ENCODE measurements at places on chromosomes 12 and 14.
A peak's percentile ranks its signal among the peaks of the same experiment; 100 is the strongest.

DNA sequence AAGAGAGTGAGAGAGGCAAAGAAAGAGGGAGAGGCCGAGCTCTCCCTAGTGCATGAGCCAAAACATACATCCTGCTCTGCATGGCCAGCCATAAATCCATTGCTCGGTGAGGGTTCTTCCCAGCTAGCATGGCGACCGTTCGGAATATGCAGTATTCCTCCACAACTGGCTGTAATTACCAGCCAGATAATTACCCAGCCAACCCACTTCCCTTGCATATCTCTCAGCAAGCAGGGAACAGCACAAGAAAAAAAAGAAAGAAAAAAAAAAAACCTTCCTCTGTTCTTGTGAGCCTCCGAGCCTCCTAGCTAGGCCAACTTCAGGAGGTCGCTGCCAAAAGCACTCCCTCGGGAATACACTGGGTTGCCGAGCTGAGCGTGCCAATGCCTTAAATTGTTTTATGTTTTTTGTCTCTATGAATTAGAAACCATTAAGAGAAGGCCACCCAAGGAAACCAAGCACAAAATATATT is 567.9 kb downstream of the MED13L start:
- DNase-seq, result no peak

DNA sequence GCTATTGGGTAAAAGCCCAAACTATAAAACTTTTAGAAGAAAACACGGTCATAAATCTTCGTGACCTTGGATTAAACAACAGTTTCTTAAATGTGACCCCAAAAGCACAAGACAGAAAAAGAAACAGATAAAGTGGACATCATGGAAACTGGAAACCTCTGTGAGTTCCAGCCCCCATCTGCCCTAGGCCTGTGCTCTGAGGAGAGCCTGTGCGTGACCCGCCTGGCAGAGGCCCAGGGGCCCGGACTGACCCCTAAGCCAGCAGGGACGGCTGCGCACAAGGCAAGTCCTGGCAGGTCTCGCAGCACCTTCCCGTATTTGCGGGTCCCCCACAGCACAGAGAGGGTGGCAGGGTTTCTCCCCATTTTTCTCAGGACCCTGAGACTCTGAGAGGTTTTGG is 76.0 kb downstream of the CHGA start:
- DNase-seq, result no peak

- DNase-seq, result no peak
These were observed 15.9 kb downstream of the KCTD10 start for GRCh38 chr12:109461049-109461845.

DNA sequence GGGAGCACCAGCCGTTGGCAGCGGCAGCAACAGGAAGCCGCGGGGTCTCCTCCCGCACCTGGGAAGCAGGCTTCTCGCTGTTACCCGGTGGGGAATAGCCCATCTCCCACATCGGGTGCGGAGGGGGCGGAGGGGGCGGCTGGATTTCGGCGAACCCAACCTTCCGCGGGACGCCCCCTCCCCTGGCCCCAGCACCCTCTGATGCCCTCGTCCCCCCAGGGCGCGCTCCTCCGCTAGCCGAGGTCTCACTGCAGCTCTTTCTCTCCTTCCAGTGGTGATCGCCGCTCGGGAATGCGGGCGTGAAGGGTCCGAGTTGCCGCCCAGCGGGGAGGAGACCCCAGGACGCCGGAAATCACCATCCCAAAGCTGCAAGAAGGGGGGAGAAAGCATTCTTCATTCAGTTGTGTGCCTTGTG is 303 bp downstream of the SAMD4A start:
- DNase-seq, result no peak

DNA sequence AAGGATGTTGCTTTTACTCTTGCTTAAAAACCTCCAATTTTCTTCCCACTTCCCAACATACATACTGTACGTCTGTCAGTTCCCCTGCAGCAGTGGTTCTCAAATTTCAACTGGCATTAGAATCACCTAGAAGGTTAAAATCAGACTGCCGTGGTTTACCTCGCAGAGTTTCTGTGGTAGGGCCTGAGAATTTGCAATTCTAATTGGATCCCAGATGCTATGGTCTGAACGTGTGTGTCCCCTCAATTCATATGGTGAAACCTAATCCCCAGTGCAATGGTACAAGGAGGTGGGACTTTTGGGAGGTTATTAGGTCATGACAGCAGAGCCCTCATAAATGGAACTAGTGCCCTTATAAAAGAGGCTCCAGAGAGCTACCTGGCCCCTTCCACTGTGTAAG is 226.9 kb downstream of the CRADD start:
- DNase-seq, result no peak

- no peak for DNase-seq
These were observed 65.6 kb upstream of the PTGR2 start for GRCh38 chr14:73785834-73786635.

GRCh38 chr14:105495101-105495989 is 4.3 kb downstream of the TEDC1 start:
- DNase-seq, result no peak

DNA sequence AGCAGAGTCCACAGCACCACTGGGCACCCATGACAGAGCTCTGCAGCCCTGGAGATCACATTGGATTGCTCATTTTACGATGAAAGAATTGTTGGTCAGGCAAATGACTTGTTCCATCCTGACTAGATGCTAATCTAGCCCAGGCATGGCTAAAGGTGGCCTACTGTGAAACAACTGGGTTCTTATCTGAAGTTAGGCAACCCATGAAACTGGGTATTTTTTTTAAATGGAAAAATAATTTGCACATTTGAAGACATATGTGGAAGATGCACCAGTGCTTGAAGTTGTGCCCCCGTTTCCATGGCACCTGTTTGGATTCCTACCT is 8.3 kb downstream of the PYGL start:
- DNase-seq, result no peak

GRCh38 chr14:88233915-88234314 is 89.2 kb downstream of the KCNK10 start:
- peak; percentile 13 for DNase-seq

DNA sequence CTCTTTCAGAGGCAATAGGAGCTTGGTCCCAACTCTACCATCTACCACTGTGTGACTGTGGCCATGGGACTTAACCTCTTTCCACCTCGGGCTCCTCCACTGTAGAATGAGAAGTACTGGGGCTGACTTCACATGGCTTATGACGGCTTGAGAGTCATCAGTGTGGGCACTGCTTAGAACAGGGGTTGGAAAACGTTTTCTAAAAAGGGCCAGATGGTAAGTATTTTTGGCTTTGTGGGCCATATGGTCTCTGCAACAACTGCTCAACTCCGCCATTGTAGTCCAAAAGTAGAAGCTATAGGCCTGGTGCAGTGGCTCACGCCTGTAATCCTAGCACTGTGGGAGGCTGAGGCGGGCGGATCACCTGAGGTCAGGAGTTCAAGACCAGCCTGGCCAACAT is 69.2 kb upstream of the LTA4H start:
- DNase-seq, result no peak

GRCh38 chr14:33553706-33554278 is 397.1 kb downstream of the EGLN3 start:
- DNase-seq, result no peak

DNA sequence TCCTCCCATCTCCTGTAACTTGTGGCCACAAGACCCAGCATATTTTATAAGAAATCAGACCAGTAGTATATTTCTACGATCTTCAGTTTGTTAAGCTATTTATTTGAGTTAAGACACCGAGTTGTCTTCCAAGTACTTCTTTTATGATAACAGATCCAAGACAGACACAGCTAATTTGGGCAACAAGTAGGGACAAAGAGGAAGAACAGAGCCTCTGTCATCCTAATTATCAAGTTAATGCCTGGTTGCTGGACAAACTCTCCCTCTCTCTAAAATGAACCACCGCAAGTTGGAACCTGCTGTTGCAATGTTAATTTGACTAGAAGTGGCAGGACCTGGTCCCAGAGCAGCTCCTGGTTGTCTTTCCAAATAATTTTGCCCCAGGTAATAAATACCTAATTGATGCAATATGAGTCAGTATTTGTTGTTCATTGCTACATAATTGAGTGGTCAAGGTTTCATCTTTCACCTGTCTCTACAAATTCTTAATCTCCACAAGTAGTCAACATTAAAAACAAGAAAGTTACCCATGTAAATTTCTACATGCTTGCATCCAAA is 323.7 kb downstream of the PAWR start:
- DNase-seq, result no peak

DNA sequence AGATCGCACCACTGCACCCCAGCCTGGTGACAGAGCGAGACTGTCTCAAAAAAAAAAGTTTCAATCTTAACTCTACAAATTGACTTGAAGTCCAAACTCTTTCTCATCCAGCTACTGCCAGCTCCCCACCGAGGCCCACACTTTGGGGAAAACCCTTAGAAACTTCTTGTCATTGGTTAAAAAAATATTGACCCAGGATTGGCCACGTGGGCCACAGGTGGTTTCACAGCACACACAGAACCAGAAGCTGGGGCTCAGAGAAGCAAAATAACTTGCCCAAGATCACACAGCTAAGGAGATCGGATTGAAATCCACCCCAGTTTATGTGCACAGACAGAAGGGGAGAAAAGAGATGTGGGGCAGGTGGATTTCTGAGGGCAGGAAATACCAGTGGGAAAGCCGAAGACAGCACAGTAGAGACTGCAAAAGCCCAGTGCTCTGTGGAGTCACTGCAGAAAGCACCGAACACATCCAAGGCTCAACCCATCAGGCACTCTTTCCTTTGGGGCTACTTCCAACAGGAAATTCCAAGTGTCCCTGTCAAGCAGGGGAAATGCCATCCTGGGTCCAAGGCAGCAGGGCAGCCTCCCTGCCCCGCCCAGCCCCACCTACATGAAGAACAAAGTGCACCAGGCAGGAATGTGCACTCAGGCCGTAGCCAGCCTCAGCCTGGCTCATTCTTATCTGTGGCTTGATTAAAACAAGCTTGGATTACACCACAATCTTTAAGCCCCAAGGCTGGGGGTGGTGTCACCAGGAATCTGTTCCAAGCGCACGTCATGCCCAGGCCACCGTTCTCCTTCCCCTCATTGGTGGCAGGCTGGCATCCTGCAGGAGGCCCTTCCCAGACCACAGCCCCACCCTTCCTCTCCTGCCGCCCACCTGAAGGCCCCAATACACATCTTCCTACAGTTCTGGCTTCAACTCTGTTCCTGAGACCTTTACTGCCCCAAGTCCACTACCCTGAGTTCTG is 72.5 kb downstream of the ITPK1 start:
- no peak for DNase-seq

DNA sequence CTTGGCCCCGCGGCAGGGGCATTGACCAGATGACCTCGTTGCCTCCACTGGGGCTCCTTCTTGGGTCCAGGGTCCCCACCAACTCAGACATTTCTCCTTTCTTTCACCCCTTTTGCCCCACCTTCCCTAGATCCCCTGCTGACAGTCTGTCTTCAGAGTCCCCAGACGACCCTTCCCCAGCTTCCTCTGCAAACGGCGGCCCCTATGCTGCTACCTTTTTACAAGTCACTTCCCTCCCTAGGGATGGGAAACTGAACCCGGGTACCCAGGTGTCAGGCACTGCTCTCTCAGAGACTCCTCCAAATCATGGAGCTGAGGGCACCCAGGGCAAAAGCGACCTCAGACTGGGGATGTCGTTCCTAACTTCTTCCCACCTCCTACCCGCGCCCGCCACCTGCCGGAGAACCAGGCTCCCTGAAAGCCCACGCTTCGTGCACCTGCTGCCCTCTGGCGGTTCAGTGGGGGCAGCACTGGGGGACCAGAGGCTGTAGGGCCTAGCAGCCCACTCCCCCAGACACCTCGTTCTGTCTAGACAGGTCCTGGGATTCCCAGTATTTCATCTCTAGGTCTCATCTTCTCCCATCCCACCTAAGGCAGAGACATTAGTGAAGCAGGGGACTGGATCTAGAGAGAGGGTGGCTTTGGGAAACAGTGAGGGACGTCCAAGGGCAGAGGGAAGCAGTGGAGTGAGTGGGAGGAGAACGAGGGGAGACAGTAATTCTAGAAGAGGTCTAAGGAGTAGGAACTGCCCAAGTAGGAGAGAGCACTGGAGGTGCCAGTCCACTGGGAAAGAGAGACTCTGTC is 4.9 kb downstream of the ZNF385A start:
- DNase-seq, result peak; percentile 94

- no peak for DNase-seq
These were observed 43.6 kb upstream of the DDX11 start for GRCh38 chr12:31029916-31030562.

DNA sequence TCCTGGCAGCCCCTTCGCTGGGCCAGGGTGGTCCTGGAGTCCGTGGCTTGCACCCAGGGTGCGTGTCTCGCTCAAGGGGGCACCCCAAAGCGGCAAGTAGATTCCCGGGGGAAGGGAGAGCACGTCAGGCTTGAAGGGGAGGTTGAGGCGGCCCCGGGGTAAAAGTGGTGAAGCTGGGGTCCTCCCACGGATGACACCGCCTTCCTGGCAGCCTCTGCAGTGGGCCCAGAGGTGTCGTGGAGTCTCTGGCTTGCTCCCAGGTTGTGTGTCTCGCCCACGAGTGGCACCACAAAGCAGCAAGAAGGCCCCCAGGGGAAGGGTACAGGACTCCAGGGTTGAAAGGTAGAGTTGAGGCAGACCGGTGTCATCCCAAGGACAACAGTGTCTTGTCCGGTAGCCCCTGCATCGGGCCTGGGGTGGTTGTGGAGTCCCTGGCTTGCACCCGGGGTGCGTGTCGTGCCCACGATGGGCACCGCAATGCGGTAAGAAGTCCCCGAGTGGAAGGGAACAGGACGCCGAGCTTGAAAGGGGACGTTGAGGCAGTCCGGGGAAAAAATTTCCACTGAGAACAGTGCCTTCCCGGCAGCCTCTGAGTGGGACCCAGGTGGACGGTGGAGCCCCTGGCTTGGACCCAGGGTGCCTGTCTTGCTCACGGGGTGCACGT is 158.0 kb upstream of the ALG10B start:
- no peak for DNase-seq

GRCh38 chr14:68523326-68523610 is 269.6 kb downstream of the ZFP36L1 start:
- no peak for DNase-seq

- DNase-seq, result no peak
These were observed 6.2 kb upstream of the SLC7A7 start for GRCh38 chr14:22821193-22822015.
